Stimulated activated CD4-positive, alpha-beta T cell treated with anti-CD3 and anti-CD28 coated beads, Interleukin-1b, Interleukin-23, amount 100 ng/mL, for 1 hour (primary cell): ENCODE measurements at places on chromosomes 7 and 10.

DNA sequence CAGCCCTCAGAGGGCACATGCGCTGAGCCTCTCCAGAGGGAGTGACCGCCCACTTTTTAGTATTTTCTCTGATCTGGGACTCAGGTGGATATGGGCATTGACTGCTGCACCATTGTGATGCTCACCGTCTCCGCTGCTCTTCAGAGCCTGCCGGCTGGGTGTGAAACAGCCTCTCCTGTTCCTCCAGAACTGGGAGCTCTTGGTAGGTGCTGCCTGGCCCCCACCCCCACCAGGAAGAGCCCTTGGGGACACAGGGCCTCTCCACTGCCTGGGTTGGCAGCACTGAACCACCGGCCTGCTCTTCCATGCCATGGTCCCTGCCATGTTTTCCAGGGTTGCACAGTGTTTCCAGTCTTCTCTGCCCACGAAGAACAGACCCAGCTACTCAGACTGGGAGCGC, 36.3 kb downstream of the ARHGAP22 start:
- no peak for DNase-seq

DNA sequence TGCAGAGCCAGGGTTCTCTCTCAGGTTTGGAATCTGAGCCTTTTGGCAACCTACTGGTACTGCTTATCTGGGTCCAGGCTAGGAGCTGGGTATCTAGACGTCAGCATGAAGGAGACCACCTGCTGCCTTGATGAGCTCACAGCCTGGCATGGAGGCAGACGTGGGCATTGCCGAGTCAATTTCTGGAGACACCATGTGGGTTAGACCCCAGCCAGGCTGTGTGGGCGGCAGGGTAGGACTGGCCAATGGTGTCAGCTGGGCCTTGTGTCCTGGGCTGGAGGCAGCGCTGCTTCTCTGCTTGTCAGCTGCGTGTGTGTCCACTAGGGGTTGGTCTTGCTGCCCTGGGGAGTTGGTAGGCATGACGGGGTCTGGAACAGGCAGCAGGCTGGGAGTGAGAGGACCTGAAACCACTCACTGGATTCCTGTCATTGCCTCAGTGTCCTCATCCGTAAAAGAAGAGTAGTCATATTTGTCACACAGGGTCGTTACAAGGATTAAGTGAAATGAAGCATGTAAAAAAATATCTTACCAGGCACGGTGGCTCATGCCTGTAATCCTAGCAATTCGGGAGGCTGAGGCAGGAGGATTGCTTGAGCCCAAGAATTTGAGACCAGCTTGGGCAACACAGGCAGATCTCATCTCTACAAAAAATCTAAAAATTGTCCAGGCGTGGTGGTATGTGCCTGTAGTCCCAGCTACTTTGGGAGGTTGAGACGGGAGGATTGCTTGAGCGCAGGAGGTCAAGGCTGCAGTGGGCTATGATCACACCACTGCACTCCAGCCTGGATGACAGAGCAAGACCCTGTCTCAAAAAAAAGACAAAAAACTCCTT, 31.7 kb upstream of the ANKRD2 start:
- DNase-seq, result no peak

DNA sequence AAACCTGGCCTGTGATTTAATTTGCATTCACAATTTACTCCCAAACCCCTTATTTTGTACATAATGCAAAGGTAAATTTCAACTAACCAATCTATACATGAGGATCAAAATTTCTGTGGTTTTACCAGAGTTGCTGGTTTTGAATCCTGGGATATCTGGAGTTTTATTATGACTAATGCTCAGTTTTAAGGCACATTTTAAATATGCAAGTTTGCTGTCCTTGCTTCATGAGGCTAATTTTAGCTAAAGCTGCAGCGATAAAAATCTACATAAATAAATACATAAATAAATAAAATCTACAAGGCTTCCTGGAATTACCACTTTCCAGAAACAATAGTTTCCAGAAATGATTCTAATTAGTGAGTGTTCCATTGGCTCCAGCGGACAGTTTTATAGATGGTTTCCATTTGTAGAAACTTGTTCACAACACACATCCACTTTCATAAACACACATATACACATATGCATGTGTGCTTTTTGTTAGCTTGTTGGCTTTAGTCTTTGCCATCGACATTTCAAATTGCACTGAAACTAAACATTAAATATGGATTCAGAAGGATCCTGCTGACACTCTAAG, 339.5 kb upstream of the NRP1 start:
- DNase-seq, result no peak

GRCh38 chr7:7498856-7499255, 36.8 kb downstream of the COL28A1 start:
- no peak for DNase-seq

DNA sequence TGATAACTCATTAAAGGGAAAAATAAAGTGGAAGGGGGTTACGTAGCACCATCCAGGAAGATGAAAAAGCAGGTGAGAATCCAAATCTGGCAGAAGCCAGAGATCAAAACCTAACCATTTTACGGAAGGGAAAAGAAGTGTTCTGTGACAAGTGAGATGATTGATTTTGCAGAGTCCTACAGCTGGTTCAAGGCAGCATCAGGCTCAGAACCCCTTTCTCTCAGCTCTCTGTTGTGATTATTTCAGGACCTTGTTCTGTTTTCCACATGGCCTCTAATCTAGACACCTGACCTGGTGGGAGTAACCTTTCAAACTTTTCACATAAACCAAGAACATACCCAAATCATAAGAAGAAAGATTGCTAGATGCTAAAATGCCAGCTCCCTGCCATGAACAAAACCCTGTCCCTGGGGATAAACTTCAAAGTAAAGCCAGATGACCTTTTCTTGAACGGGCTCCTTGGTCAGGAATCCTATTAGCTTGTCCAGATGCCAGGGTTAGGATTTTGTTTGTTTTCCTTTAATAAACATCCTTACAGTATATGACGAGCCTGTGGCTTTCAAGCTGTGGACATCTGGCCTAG, 5.9 kb downstream of the DUSP5 start:
- DNase-seq, result no peak

GRCh38 chr10:101467286-101467770, 113.4 kb downstream of the BTRC start:
- no peak for DNase-seq

DNA sequence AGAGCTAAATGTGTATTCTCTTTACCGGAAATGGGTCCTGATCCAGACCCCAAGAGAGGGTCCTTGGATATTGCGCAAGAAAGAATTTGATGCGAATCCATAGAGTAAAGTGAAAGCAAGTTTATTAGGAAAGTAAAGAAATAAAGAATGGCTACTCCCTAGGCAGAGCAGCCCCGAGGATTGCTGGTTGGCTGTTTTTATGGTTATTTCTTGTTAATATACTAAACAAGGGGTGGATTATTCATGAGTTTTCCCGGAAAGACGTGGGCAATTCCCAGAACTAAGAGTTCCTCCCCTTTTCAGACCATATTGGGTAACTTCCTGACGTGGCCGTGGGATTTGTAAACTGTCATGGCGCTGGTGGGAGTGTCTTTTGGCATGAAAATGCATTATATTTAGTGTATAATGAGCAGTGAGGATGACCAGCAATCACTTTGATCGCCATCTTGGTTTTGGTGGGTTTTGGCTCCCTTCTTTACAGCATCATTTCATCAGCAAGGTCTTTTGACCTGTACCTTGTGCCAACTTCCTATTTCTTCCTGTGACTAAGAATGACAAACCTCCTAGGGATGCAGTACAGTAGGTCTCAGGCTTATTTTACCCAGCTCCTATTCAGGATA, 60.4 kb downstream of the ARL4A start:
- no peak for DNase-seq

DNA sequence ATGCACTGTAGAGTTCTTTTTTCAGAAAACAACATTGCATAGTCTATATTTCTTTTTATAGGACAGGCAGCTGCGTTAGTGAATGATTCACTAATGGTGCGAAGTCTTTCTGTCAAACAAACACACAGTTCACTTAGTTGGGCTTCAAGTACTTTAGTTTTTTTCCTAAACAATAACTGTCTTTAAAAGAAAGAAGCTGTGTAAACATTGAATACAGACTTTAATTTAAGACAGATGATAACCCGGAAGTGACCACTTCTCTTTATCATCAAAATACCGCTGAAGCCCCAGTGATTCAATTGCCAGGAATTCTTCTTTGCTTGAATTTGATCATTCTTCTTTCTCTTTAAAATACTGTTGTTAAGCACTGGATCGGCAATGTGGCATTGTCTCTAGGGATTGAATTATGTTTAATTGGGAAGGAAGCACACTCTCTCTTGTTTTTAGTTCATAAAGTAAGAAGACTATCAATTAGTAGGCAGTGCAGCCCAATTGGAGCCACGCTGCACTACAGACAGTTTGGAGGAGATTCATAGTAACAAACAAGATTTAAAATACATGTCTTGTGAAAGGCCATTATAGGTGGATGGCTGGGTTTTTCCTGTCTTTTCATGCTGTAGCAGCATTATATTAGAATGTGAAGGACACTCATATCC, 30.4 kb downstream of the CNTNAP2 start:
- no peak for DNase-seq

GRCh38 chr7:131105799-131106680, 221.6 kb upstream of the MKLN1 start:
- DNase-seq, result peak; percentile 48

GRCh38 chr7:130037703-130038102, 13.5 kb downstream of the ZC3HC1 start:
- no peak for DNase-seq

GRCh38 chr7:29563590-29564495, at the start of gene PRR15:
Gene PRR15, plus strand, starts transcription at chr7:29563835. Its CDS starts 2,495 bp downstream, at chr7:29566330.
- no peak for DNase-seq

DNA sequence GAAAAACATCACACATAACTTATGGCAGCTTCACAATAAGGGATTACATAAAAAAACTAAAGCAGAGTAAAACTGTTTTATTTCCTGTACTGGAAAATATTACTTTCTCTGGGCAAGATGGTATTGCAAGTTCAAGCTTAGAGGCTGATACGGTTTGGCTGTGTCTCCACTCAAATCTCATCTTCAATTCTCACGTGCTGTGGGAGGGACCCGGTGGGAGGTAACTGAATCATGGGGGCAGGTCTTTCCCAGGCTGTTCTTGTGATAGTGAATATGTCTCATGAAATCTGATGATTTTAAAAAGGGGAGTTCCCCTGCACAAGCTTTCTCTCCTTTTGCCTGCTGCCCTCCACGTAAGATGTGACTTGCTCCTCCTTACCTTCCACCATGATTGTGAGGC, 5.1 kb upstream of the LRRC27 start:
- DNase-seq, result no peak

DNA sequence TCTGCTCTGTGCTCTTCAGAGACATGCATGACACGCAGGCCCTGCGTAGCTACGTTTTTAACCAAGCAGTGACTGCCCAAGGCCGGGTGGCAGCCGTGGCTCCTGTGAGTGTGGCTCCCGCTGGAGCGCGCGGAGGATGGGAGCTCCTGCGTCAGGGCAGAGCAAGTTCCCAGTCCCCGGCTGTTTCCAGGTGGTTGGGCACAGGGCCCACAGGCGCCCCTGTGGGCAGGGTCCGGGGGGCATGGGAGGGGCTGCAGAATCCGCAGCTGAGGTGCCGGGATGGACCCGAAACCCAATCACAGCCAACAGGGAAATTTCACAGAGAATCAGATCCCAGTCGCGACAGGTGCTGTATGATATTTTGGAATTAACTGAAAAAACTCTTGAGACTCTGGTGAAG, 9.8 kb downstream of the NKX6-2 start:
- no peak for DNase-seq

DNA sequence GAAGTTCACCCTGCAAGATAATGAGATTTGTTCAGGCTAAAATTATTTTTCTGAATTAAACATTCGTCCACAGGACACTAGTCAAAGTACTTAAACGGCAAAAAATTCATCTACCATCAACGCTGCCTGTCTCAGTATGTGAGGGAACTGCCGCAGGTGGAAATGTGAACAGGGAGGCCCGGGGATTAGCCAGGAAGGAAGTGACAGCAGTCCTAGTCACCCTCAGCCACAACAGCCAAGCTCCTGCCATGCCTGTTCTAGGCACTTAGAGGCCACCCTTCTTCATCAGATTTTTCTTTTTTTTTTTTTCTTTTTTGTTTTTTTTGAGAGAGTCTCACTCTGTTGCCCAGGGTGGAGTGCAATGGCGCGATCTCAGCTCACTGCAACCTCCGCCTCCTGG, 9.4 kb downstream of the NUDT5 start:
- DNase-seq, result no peak

DNA sequence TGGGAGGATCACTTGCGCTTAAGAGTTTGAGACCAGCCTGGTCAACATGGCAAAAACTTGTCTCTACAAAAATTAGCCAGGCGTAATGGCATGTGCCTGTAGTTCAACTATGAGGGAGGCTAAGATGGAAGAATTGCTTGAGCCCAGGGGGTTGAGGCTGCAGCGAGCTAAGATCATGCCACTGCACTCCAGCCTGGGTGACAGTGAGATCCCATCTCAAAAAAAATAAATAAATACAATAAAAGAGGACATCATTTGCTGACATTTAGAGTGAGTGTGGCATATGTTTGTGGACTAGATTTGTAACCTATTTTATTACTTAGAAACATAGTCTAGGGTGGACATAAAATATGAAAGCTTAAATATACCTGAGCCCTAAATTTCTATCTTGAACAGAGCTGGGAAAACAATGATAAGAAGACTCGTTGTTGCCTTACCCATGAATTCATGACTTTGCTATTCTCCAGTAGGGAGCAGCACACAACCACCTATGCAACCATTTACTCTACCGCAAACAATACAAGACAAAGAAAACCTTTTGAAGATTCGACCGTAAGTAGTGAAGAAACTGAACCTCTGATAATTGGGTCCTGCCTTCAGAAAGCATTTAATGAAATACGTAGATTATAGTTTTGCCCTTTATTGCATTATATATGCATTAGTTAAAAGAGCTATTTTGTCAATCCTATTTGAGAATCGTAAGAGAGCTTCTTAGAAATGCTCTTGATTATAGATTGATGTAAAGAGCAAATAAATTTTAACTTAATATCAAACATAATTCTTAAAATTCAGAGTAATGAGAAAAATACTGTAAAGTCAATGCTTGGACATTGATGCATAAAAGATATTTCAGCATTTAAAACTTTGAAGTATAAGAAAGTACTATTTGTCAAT, 83.5 kb downstream of the GNAT3 start:
- no peak for DNase-seq

GRCh38 chr10:14595526-14596182, 179.0 kb downstream of the FAM107B start:
- no peak for DNase-seq

GRCh38 chr10:106557951-106558733, 606.4 kb downstream of the SORCS1 start:
- no peak for DNase-seq

- DNase-seq, result no peak
These were observed 41.7 kb upstream of the DUSP5 start for GRCh38 chr10:110456046-110456445.

- no peak for DNase-seq
These were observed 41.9 kb downstream of the ADAMTS14 start for GRCh38 chr10:70714245-70714644.
